ENCODE measurements at places on chromosomes 1 and 21.

GRCh38 chr1:237140986-237141385 is 99.0 kb downstream of the RYR2 start:
- no peak for DNase-seq

DNA sequence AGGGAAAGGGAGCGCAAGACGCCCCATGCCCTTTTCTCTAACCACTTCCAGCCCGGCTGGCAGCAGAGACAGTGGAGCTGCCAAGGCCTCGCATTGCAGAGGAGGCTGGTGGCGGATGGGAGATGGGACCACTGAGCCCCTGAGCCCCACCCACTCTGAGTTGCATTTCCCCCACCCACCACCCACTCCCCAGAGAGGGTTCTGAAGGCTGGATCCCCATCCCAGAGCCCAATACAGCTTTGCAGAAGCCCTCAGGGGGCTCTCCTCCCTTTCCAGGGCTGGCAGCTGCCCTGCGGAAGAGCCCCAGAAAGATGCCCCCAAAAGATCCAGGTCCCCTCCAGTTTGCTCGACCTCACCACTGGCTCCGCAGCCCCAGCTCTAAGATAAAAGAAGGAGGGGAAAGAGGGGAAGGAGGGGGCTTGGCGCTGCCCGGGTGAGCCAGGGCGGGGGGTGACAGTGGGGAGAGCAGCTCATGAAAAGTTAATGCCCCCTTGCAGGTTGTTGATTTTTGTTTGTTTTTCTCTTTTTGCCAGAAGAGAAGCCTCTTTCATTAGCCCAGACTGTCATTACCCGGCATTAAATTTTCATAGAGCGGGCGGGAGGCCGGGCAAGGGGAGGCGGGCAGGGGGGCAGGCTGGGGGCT is 38.4 kb upstream of the CASZ1 start:
- DNase-seq, result no peak

- DNase-seq, result peak; percentile 58
These were observed 2.2 kb upstream of the RUNX3 start for GRCh38 chr1:24932284-24932683.

GRCh38 chr1:90246069-90246468 is 251.2 kb downstream of the ZNF326 start:
- no peak for DNase-seq

DNA sequence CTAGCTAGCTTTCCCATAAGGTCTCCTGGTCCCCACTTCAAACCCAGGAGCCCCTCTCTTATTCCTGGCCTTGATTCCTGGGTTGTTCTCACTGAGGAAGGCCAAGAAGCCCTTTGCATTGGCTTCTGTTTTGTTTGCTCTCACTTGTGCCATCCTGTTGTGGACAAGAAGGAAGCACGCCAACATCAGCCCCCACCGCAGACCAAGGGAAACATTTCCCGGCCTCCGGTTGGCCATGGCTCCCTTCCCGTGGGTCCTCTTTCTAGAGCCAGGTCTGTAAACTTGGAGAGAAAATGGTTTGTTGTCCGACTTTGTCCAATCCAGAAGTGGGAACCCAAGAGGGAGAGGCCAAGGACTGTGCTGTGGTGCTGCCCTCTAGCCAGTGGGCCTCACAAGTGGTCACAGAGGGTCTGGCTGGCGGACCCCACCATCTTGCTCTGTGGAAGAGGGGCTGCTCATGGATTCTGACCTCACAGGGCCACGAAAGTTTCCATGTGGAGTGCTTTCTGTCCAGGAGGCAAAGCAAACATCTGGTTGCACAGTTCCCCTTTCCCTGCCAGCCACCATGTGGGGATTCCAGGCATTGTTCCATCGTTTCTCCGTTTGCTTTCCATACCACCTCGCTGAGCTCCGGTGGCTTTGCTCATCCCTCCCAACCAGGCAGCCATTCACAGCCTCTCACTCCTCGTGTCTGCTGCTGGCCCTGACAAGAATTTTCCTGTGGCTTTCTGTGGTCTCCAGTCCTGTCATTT is 18.9 kb upstream of the TENT5C start:
- no peak for DNase-seq

DNA sequence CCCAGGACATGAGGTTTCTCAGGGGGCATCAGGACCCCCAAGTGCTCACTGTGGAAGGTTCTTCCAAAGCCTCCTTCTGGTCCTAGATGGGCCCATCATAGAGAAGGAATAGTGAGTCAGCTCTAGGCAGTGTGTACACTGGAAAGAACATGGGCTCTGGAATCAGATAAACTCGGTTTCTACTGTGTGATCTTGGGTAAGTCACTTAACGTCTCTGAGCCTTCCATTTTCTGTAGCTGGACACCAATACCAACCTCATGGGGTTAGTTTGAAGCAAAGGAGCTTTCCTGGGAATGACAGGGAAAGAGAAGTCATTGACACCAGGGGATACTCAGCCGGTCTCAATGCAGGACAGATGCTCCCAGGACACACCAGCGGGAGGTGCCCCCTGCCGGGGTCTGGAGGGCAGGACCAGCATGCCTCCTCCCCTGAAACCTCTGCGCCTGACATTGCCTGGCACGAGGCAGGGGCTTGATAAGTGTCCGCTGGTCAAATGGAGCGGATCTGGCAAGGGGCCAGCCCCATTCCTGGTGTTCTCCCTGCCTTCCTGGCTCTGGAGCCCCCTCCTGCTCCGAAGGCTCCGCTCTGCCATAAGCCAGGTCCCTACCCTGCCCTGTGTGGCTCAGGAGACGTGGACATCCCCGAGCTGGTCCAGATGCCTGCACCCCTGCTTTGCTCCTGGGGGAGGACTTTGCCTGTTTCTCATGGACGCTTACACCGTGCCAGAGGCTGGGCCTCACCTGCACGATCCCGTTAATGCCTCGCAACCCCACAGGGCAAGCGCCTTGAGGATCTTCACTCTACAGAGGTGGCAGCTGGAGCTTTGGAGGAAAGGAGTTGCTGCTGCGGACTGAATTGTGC is 52.8 kb downstream of the EDN2 start:
- DNase-seq, result no peak

GRCh38 chr1:185439727-185440415 is 122.8 kb upstream of the IVNS1ABP start:
- DNase-seq, result no peak

GRCh38 chr1:18668750-18669404 is 38.2 kb downstream of the PAX7 start:
- DNase-seq, result no peak

DNA sequence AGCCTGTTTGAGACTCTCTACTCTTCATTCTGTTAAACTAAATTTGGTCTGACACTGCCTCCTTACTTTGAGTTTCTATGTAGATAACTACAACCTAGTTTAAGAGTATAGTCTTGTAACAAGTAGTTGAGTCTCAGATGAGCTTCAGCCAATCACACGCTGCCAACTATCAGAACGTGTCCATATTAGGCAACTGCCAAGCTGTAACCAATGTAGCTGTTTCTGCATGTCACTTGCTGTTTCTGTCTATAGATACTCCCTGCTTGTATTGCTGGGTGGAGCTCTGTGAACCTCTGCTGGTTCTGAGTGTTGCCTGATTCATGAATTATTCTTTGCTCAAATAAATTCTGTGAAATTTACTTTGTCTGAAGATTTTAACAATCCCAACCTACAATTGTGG is 452.6 kb upstream of the NR5A2 start:
- DNase-seq, result no peak

DNA sequence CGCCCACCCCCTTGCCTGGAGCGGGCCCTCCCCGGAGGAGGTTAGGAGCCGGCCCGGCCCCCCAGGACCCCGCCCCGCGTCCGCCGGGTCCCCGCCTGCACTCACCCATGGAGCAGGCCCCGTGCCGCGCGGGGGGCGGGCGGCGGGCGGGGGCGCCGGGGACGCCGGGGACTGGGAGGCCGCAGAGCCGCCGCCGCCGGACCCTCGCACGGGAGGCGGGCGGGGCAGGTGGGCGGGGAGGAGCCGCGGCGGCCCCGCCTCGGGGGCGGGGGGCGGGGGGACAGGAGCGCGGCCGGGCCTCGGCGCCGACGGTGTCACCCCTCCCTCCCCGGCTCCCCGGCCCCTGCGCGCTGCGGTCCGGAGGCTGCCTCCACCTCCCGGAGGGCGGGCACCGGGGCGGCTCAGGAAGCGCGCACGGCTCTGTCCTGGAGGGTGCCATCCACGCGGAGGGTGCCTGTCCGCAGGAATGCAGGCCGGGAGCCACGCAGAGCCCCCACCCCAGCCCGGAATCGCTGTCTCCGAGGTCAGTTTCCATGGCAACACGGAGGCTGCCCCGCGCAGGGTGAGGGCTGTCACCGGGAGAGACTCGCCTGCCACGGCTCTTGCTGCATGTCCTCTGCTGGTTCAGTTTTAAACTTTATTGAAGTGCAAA is 5.9 kb upstream of the PLEKHG5 start:
- DNase-seq, result no peak

- DNase-seq, result no peak
These were observed 110.9 kb downstream of the RUNX1 start for GRCh38 chr21:34938089-34938764.

- no peak for DNase-seq
These were observed 93.0 kb downstream of the DYRK1A start for GRCh38 chr21:37459575-37459974.

- DNase-seq, result no peak
These were observed 475.2 kb downstream of the SETD4 start for GRCh38 chr21:35585155-35585554.

DNA sequence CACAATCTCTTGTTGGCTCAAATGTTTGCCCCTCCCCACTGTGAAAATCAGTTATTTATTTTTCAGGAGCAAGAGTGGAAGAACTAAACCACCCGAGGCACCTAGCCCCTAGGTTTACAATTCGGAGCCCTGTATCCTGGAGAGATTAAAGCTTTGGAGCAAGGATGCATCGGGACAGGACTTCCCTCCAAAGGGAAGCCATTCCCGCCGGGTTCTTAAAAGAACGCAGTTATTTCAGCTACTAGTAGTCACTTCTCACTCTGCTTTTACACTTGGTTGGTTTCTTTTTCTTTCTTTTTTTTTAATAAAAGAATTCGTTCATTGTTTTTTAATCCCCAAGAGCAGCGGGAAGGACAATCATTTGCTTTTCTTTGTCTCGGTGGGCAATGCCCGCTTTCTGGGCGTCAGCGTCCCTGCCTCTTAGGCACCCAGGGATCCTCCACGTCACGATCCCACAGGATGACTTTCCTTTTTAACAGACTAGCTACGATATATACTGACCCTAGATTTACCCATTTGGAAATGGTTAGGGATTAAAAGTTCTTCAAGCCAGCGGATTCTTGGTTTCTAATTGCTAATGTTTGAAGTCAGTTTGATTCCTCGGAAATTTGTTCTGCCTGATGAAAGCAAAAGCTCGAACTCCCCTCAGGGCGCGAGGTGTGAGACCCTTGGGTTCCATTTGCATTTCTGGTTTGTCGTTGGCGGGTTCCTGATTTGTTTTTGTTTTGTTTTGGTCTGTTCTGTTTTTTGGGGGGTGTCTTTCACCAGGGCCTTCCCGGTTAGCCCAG is 9.0 kb downstream of the TBX15 start:
- DNase-seq, result no peak

DNA sequence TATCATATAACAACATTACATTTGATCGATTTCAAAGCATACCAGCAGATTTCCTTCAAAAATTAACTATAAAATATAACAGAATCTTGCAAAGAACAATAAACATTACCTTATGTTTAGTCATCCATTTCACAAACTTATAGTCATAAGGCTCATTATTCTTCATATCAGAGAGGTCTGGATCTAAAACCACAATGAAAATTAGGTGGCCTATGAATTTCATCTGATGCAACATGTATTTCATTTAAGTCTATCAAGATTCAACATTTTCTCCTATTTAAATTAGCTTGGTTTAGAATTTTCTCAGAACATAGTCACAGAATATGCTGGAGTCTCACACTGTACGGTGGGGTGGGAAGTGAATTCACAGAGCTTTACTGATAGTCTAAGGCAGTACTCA is 49.2 kb downstream of the KYAT3 start:
- no peak for DNase-seq

Measured in dorsolateral prefrontal cortex (tissue), 122 donors.